ENCODE measurements at places on chromosomes 5 and 9.

GRCh38 chr5:81657386-81657785 is 93.5 kb downstream of the SSBP2 start:
- DNase-seq, result no peak

- DNase-seq, result peak; percentile 72
These were observed 144.6 kb upstream of the RPS23 start for GRCh38 chr5:82422751-82423181.

GRCh38 chr9:114860187-114860586 is 54.3 kb upstream of the TNFSF15 start:
- DNase-seq, result no peak

DNA sequence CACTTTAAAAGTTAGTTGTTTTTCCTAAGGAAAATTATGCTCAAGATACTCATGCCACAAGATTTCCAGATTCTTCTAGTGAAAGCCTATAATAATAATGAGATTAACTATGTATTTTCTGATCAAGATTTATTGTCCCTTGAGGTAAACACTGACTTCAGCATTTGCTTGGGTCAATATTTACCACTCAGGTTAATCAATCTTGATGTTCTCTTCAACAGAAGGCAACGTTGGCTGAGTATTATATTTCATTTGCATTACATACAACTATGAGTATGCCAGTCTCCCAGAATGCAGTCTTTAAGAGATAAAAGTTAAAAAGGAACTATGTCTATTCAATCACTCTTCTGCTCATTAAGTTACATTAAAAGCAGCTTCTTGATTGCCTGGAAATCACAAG is 115.6 kb downstream of the GPR21 start:
- no peak for DNase-seq

DNA sequence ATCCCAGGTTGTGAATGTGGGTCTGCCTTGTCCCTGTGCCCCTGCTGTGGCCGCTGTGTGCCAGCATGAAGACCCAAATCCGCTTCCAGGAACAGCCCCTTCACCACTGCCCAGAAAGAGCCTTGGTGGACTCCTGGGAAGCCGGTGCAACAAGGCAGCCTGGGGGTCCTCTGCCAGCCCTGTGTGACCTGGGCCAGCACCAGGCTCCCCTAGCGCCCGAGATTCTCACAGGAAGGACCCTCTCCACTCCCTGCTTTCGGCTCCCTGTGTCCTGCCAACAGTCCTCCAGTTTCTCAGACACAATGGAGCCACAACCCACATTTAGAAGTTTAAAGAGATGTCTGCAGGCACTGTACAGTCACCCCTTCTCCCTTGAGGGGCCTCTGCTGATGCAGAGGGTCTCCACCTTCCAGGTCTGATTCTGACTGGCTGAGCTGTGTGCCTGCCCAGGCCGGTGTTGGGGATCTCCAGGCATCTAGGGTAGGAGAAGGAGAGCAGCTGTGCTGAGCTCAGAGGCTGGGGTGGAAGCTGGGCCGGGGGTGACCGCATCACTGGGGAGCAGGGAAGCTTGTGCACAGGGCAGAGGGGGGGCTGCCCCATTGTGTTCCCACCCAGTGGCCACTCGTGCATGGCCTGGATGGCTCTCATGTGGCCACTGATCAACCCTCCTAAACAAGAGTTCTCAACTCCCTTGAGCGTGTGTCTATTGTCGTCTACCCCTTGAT is 174.0 kb downstream of the IRX2 start:
- DNase-seq, result no peak

DNA sequence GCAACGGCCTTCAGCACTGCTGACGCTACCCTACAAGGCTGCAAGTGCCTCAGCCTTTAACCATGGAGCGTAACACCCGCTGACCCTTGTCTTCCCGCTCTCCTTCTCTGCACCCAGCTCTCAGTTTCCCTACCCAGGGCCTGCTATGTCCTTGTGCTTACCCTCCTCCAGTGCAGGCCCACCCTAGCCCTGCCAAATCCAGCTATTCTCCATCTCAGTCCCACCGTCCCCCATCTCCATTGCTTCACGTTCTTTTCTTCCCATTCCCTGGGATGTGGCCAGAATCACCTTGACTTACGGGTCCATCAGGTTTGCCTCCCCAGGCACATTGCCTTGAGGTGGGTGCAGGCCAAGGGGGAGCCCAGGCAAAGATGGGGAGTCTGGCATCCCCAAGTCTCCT is 91.2 kb downstream of the PAX5 start:
- DNase-seq, result no peak

- no peak for DNase-seq
These were observed 13.2 kb upstream of the FBP2 start for GRCh38 chr9:94606646-94607422.

DNA sequence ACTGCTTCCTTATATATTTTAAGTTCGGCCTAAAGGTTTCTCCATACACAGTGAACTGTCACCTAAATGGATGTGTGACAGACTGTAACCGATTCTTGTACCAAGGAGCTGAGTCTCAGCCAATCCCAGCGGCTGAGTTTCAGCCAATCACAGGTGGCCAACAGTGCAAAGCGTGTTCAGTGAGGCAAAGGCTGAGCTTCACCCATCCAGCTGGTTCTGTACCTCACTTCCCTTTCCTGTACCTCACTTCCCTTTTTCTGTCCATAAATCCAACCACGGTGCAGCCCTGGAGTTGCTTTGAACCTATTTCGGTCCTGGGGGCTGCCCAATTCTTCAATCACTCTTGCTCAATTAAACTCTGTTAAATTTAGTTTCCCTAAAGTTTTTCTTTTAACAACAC is 15.7 kb upstream of the TBC1D9B start:
- no peak for DNase-seq

DNA sequence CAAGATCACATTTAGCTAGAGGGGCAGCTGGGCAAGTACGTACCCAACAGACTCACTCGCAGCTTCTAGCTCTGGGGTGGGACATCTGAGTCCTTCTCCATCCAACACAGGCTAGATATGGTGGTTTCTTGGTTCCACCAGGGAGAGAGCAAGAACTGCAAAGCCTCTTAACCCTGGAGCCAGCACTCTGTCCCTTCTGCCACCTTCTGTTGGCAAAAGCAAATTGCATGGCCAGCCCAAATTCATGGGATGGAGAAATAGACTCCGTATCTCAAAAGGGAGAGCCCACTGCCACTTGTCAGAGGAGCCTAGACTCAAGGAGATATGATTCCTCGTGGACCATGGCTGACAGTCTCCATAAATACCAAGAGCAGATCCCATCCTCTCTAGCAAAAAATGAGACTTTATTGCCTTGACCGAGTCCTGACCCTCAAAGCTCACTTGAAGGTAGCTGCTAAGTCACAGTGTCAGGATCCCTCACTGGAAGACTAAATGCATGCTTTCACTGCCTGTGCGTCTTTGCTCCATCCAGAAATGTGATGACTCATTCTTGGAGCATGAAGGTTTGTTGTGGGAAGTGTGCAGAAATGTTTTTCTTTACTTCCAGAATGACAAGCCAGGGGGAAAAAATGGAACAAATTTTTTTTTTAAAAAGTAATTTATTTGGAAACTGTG is 28.8 kb upstream of the ROR2 start:
- DNase-seq, result peak; percentile 95

GRCh38 chr5:10631316-10631996 is 67.6 kb downstream of the ANKRD33B start:
- DNase-seq, result no peak

GRCh38 chr5:73447530-73448462 is 781 bp downstream of the FOXD1 start:
- DNase-seq, result peak; percentile 84

DNA sequence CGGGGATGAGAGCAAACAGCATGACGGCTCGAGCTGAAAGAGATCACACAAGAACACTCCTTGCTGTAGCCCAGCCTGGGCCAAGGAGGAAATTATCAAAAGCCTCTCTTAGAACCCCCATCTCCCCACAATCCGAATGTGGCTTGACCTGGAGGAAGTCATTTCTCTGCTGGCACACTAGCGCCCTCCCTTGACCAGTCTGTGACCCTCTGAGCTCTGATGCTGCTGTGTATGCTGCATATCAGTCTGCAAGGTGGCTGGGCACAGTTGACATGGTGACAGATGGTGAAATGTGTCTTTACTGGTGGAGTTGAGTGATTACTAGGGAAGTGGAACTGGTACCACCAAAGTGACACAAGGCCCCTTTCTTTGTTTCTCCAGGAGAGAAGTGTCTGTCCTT is 3.3 kb downstream of the SLC46A2 start:
- DNase-seq, result no peak

- DNase-seq, result no peak
These were observed 7.3 kb upstream of the PTGER4 start for GRCh38 chr5:40672425-40672824.

DNA sequence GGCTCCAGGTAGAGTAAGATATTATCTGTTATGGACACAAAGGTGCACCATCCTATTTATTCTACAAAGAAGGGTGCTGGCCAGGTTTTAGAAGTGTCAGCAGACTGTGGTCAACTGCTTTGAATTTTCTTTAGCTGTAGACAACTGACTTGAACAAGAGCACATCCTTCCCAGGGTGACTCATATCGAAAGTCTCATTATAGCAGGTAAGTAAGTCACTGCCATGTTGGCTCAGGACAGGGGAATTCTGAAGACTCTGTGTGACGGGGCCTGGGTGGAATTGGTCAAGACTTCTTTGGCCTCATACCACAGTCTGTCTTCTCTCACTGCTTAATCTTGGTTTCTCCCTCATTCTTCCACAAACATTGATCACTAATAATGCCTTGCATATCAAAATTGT is 214.5 kb upstream of the CDH9 start:
- DNase-seq, result no peak

GRCh38 chr5:66344544-66344943 is 200.4 kb downstream of the SREK1 start:
- DNase-seq, result no peak

GRCh38 chr5:66180282-66181155 is 36.4 kb downstream of the SREK1 start:
- no peak for DNase-seq

GRCh38 chr9:110575169-110575568 is 4.4 kb downstream of the SVEP1 start:
- no peak for DNase-seq
